ENCODE measurements at places on chromosomes 3 and 15. TPM values are rescaled to one million over a fixed set of nuclear protein-coding genes. Genes with fewer than 3 reads are reported as not detected.

The CPN2 gene
- not detected for polyA plus RNA-seq

The SCN11A gene
- not detected for polyA plus RNA-seq

The CSTA gene
- not detected for polyA plus RNA-seq

The SNX22 gene
- 0.64 TPM for polyA plus RNA-seq

DNA sequence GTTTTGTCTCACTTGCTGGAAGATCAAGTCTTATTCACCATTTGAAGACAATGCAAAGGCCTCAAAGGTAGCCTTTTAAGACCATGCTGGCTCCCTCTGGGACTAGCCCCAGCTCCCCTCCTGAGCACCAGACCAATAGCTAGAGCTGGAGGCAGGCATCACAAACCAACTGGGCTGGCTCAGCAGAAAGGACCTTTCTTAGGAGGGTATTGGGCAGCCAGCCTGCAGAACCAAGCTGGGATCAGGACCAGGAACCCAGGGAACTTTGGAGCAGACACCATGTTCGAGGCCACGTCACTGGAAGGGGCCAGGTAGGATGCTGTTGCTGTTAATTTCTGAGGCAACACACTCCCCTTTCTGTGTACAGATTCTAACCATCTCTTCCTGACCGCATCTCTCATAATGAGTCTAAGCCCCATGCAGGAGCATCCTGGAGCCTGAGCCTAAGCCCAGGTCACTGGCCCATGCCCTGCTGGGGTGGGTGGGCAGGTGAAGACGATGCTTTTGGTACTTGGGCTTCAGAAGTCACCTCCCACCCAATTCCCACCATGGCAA lies 81.4 kb upstream of the KLF13 start:
- DNase-seq: no peak

GRCh38 chr3:124563376-124563775 lies 166.9 kb upstream of the UMPS start:
- DNase-seq: no peak

DNA sequence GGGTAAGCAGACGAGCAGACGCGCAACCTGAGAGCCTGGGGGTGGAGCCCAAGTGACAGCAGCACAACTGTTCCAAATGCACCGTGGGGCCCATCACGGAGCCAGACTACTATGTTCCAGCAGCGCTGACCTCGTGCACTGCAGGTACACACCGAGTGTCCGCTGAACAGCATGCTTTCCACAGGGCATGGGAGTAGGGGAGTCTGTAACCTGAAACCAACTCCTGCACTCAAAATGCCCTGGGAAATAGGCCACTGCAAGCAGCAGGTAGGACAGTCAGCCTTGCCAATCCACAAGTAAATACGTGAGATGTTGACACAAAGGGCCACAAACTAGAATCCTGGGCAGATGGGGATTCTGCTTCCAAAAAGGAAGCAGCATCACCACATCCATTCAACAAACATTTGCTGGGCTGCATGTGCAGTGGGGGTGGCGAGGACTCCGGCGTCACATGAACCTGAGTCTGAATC lies 73.9 kb downstream of the TBC1D2B start:
- no peak for DNase-seq

GRCh38 chr3:39801216-39801615 lies 8.2 kb upstream of the MYRIP start:
- no peak for DNase-seq
